ENCODE measurements at places on chromosomes 3 and 15. TPM values are rescaled to one million over a fixed set of nuclear protein-coding genes. Genes with fewer than 3 reads are reported as not detected.

Gene CAPN3
- total RNA-seq = 1.1 TPM

Gene CEP63
- total RNA-seq = 15.1 TPM

Gene KY
- not detected for total RNA-seq

Gene MOBP
- total RNA-seq = not detected

Gene C3orf70
- total RNA-seq = 1.5 TPM

Gene LRRC31
- not detected for total RNA-seq

Gene NISCH
- 76.4 TPM for total RNA-seq

DNA sequence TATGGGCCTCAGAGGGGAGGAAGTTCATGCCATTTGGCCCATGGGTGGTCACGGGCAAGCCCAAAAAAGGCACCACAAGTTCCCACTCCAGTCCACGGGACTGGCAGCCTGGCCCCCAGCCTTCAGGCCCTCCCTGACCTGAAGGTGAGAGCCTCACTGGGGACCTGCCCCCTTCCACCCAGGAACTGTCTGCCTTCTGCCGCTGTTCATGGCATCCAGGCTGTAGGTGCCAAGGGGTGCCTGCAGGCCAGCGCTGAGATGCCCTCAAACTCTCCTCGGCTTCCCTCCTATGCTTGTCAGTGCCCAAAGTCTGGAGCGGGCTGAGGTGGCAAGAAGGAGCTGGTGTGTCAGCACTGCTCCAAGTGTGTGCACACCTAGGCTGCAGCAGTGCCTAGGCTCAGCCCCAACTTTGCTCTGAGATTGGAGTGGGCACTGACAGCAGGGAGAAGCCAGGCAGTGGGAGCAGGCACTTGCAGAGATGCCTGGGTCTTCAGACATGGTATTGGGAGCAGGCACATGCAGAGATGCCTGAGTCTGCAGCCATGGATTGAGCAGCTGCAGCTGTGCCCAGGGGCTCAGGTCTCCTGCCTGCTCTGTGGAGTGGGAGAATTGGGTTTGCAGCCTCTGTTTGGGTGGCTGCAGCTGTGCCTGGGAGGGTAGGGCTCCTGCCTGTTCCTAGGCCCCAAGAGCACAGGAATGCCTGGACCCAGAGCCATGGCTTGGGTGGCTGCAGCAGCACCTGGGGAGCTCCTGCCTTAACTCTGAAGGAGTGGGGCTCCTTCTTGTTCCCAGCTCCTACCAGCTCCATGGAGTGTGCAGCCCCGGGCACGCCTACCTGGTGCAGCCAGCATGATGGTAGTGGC is 44.0 kb upstream of the PRR23C start:
- DNase-seq = no peak

- DNase-seq = no peak
Observed at GRCh38 chr3:162195147-162195546, 698.5 kb downstream of the OTOL1 start.

- DNase-seq = no peak
Observed at GRCh38 chr3:173467501-173467900, 70.0 kb downstream of the NLGN1 start.

- no peak for DNase-seq
Observed at GRCh38 chr3:42698911-42699230, 3.7 kb downstream of the HHATL start.

DNA sequence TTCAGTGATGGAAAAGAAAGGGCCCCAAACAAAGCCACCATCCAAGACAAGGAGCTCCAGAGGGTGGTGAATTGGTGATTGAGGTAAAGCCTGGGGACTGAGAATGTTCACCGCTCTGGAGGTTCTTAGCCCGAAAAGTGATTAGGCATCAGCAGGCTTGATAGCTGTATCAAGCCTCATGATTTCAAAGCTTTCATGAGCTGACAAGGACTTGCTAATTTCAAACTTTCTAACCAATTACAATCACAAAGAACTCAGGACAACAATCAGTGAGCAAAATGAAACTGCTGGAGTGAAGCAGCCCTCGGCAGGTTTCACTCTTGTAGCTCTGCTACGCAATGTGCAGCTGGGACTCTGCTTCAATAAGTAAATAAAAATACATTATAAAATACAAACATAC is 391.3 kb downstream of the TIGIT start:
- peak; percentile 12 for DNase-seq

DNA sequence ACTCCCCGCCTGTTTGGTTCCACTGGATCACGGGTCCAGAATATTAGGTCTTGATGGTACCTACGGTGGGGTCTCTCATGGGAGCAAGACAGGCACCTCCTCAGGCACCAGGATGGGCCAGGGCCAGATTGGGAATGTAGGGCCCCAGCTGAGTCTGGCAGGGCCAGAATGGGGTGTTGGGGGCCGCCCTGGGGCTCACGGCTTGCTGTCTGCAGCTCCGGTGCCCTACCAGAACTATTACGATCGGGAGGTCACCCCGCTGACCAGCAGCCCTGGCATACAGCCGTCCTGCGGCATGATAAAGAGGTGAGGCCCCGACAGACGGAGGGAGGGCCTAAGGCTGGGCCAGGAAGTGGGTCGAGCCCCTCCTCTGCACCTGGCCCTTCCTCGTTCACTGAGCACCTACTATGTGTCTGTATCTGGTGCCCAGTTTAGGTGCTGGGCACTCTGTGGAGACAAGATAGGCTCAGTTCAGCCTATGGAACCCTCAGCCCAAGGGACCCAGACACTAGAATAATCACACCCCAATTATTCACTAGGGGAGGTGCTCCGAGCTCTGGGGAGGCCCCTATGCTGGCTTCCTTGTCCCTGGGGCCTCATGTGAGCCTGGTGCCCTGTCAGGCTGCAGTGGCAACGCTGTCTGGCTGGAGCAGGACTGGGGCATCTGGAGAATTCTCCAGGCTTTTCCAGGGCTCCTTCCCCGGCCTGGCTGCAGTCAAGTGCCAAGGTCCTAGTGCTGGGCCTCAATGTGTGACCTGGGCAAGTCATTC is 37.9 kb downstream of the PSTPIP1 start:
- no peak for DNase-seq

GRCh38 chr3:137987723-137988122 is 22.2 kb upstream of the CLDN18 start:
- DNase-seq = no peak

DNA sequence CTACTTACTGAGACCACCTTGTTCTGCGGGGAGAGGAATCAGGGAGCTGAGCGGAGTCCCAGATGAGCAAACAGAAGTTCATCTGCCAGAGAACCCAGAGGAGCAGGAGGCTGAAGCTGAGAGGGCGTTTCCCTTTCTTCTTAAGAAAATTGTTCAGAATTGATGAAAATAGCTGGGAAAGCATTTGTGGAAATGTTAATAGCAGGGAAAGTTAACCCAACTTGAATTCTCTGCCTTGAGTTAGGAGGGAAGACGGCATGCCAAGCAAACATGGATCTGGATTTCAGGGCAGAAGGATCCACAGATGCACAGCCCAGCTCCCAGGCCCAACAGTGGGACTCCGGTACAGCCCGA is 23.2 kb downstream of the CRABP1 start:
- DNase-seq = no peak

GRCh38 chr3:147656023-147656422 is 246.9 kb downstream of the ZIC1 start:
- DNase-seq = no peak

- DNase-seq = no peak
Observed at GRCh38 chr15:68699124-68699880, 120.5 kb downstream of the CORO2B start.

DNA sequence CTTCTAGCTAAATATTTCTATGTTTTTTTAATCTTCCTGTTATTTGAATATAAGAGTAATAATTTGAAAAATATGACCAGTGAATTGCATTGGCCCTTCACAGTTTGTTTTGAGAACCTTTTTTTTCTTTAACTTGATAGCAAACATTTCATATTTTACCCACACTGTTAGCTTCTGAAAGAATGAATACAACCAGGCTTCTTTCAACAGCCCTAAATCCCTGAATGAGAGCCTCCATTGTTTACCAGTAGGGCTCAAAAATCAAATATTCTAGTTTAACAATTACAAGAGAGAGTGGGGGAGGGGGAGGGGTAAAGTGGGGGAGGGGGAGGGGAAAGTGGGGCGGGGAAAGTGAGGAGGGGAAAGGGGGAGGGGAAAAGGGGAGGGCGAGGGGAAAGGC is 14.5 kb upstream of the TOP2B start:
- DNase-seq = peak; percentile 11

DNA sequence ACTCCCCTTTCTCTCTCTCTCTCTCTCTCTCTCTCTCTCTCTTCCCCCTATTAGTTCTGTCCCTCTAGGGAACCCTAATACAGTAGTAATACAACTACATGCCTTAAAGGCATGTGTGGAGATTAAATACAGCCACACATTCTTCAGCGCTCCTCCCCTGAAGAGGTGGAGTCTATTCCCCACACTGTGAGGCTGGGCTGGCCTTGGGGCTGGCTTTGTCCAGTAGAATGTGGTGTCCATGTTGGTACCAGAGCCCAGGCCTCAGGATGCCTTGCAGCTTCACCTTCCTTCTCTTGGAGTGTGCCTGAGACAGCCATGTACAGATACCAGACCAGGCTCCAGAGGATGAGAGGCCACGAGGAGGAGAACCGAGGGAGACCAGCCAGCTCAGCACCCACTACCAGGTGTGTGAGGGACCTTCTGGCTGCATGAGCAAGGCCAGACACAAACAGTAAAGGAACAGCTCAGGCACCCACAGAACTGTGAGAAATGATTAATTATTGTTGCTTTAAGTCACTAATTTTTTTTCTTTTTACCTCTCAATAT is 10.7 kb downstream of the SLC6A20 start:
- DNase-seq = no peak

- no peak for DNase-seq
Observed at GRCh38 chr3:45858809-45859543, 17.1 kb upstream of the LZTFL1 start.

GRCh38 chr15:23467110-23467600 is 20.1 kb upstream of the GOLGA6L2 start:
- DNase-seq = peak; percentile 58

- no peak for DNase-seq
Observed at GRCh38 chr15:33581032-33581431, 270.3 kb downstream of the RYR3 start.

DNA sequence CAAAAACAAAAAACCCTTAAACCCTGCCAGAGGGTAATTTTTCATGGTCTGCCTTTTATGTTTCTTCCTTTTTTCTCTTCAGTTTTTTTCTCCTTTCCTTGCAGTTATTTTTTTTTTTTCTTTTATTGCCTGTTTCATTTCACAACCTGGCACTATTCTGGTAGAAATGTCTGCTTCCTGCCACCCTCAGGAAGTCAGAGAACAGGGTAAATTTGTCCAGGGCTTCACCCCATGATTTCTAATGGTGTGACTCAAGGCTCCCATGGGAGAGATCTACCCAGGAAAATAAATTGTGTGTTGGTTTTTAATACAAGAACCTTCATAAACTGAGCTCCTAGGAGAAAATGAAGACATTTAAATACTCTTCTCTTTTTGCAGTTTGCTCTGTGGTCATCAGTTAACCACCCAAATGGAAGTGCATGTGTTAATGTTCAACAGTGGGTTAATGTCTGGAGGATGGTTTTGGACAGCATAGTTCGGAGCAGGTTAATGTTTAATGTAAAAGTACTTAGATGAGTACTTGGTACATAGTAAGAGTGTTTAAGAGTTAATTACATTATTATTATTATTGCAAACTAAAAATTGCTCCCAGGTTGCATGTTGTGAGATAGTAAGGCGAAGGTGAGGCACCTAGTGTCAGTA is 45.9 kb downstream of the CGNL1 start:
- no peak for DNase-seq

- peak; percentile 51 for DNase-seq
Observed at GRCh38 chr3:14344351-14344750, 58.1 kb upstream of the SLC6A6 start.

DNA sequence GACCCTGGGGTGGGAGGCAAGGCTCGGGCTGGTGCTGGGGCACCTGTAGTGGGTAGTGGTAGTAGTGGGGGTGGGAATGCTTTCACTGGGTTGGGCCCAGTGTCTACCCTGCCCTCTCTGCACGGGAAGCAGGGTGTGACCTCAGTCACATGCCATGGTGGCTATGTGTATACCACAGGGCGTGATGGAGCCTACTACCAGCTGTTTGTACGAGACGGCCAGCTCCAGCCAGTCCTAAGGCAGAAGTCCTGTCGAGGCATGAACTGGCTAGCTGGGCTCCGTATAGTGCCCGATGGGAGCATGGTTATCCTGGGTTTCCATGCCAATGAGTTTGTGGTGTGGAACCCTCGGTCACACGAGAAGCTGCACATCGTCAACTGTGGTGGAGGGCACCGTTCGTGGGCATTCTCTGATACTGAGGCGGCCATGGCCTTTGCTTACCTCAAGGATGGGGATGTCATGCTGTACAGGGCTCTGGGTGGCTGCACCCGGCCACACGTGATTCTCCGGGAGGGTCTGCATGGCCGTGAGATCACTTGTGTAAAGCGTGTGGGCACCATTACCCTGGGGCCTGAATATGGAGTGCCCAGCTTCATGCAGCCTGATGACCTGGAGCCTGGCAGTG is 5.2 kb downstream of the DALRD3 start:
- DNase-seq = no peak

GRCh38 chr3:64228110-64228509 is 2.8 kb upstream of the PRICKLE2 start:
- DNase-seq = no peak

DNA sequence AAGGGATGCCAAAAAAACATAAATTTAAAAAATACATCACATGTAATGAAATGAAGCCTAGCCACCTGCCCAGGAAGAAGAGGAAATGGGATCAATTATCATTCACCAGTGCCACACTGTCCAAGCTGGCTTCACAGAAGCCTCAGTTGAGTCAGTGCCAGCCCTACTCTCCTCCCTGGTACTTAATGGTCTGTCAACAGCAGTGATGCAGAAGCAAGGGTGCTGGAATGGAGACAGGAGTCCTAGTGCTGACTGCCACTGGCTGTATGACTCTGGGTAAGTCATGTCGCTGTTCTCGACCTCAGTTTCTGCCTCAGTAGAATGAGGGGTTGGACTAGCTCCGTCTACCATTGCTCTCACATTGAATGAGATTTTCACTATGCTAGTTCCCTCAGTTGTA is 78.5 kb upstream of the LARS2 start:
- DNase-seq = no peak

DNA sequence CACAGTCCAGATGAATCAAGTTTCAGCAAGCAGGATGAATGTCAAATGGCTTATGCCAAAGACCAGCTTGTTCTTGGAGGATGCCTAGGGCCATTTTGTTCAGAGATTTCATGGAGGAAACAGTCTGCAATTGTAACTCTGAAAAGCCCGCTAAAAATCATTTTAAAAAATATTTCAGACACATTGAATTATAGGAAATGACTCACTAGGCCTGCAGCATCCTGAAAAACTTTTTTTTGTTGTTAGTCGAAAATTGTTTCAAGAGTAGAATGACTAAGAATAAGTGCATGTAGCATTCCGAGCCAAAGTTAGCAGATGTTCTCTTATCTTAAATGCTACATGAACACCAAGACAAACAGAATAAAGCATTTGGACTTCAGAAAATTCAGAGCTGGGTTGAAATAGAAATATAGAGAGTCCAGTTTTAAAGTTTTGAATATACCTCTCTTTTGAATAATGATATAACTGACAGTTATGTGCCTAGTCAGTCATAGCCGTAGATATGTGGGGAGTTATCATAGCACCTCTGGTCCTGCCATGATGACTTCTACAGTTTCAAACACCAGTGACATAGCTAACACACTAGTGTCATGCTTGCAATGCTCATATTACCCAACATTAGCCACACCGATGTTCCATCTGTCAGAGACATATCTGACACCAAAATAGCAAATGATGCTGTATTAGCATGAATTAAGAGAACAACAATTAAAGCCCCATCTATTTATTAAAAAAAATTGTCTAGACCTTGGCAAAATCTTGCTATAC is 1462.8 kb upstream of the GBE1 start:
- no peak for DNase-seq

Data from GM23338 (cell line).